NCI-H1436 treated with DMSO at 0.1 percent for 48 hours (cell line): ENCODE measurements at places on chromosomes 13 and 19.
A peak's percentile ranks its signal among the peaks of the same experiment; 100 is the strongest.

DNA sequence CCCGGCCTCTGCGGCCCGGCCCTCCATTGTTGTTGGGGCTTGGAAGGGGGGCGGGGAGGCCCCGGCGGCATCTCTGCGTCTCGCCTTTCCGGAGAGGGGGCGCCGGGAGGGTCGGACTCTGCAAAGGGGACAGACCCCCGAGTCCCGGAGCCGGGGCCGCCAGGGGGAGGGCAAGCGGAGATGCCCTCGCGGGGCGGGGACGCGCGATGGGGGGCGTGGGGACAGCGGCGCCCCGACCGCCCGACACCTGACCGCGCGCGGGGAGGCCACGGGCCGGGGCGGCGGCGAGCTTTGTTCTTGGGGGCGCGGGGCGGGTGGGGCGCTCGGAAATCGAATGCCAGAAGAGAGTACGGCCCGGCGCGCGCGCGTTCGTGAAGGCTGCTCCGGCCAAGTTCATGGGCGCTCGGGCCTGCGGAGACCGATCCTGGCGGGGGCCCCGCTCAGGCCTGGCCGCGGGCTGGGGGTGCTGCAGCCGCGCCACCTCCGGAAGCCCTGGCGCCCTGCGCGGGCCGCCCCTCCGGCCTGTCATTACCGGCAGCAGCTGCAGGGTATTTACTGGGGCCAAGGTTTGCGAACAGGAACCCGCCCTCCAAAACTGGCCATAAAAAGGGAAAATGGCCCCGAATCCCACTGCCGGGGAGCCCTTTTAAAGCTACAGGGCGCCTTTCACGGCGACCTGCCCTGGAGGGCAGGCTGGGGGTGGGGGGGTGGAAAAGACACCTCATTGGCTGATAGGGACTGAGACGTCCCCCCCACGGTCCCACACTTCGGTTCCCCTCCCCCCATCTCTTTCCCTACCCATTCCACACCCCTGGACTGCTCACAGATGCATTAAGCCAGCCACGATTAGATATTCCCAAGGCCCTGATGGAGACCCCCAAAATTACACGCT, 11.1 kb upstream of the NANOS3 start:
- DNase-seq, result no peak

DNA sequence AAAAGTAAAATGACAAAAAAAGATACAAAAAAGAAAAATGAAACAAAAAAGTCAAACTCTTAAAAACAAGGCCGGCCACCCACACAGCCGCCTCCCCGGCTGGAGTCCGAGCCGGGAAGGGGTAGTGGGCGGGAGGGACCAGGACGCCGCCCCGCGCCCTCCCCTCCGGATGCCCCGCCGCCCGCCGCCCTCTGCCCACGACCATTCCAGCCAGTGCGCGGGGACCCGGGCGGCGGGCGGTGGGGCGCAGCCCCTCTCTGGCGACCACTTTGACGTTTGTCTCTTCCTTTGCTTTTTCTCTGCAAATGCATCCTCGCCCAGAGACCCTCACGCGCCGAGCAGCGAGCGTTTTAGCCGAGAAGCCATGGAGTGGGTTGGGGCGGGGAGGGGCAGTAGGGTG, 28.6 kb downstream of the ZBTB7A start:
- no peak for DNase-seq

- DNase-seq, result no peak
Observed at GRCh38 chr13:27117158-27117557, 54.5 kb downstream of the USP12 start.

DNA sequence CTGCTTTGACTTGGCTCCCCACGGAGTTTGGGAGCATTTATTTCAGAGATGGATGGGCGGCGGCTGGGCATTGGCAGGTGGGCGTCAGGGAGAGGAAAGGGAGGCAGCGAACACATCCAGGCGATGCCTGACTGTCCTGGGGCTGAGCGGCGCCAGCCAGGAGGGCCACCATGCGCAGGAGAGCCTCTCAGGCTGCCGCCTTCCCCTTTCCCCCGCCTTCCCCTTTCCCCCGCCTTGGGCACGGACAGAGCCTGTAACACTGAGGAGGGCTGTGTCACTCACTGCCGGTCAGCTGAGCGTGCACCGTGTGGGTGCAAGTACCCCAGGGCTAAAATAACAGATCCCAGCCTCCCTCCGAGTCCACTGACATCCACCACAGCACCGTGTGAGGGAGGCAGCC, 11.4 kb downstream of the MCF2L start:
- DNase-seq, result no peak

GRCh38 chr13:58476206-58476918, 844.8 kb downstream of the PCDH17 start:
- DNase-seq, result peak; percentile 56

DNA sequence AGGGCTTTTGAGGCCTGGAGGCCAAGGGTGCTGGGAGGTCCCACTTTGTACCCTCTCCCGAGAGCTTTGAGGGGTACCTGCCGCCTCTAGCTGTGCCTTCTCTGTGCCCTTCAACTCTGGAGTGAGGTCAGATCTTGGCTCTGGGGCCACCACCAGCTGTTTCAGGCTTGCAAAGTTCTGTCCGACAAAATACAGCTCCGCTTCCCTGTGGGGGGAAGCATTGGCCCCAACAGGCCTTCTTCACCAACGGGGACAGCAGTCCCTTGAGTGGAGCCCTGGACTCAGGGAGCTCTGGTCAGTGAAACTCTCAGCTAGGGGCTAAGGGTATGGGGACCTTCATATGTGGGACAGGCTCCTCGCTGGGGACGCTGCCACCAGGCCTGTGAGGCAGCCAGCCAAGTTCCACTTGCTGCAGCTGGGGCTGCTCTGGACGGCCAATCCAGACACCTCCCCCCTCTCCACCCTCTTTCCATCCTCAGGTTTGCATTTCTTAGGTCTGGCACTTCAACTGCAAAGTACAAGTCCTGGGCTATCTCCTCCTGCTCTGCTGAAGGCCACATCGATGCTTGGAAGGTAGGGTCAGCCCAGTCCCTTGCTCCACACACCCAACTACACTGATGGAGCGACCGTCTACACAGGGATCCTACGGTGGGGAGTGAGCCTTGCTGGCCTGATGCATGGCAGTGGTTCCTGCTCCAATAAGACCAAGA, 46.8 kb downstream of the C13orf46 start:
- no peak for DNase-seq

DNA sequence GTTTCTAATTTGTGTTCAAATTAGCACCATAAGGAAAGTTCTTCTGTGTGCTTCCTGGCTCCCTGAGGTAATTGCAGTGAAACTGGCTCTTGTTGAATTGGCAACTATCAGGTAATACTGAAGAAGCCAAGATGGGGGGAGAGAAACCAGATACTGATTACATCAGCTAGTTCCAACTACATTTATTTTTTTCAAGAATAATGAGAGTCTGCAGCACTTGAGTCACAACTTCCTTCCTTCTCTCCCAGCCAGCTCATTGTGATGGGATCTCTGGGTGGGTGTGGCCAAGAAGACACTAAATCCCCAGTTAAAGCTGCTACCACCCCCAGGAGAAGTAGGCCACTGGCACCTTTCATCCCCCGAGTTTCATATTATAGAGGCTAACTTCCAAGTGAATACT, 100.7 kb upstream of the RXFP2 start:
- DNase-seq, result no peak

DNA sequence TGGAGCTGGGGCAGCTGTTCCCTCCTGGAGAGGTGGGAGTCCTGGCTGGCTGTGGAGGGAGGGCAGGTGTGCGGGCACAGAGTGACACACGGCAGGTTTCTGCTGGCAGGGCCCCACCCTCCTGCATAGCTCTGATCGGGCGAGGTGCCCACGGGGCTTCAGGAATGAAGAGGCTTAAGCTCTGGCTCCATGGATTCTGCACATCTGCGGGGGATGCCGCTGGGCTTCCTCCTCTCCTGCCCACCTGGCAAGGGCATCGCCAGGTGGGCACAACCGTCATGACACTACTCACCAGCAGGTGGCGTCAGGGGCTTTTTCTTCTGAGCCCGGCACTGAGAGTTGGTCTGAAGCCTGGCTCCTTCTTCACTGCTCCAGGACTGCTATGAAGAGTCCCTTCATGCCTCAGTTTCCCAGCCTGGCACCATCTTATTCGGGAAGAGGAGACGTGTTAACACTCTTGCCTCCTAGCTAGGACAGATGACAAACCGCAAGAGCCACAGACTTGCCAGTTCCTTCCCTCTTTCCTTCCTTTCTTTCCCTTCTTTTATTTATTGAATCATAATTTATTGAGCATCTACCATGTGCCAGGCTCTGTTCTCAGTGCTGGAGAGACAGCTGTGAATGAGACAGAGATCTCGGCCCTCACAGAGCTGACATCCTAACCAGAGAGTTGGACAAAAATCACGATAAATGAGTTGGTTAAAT, 15.2 kb upstream of the PAK4 start:
- no peak for DNase-seq

DNA sequence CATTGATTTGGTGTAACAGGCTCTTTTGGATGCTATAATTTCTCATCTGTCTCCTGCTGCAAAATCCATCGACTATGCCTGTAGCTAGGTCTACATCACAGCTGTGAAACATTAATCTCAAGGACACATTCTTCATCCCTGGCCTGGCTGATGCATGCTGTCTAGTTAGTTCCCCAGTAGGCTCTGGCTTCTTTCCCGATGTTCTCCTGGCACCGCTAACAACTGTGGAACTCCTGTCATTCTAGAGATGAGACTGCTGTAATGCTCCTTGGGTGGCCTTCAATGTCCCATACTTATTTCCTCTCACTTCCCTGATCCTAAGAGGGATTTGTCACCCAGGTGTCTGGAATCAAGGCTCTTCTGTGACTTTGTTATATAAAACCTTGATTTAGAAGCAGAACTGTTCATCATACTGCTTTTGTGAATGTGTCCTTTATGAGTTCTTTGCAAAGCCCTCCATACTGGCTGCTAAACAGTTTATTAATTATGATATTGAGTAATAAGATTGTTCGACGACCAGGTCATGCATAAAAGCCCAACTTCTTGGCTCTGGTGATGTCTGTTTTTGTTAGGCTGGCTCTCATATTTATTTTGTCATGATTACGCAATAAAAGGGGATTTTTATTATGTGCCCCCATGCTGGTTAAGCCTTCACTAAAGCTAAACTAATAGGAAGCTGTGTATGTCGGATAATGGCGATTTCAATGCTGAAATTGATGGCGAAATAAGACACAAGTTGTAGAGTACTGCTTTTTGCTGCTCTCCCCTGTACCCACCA, 227.5 kb downstream of the DCT start:
- no peak for DNase-seq
